ENCODE measurements at places on chromosomes 7 and 10.

DNA sequence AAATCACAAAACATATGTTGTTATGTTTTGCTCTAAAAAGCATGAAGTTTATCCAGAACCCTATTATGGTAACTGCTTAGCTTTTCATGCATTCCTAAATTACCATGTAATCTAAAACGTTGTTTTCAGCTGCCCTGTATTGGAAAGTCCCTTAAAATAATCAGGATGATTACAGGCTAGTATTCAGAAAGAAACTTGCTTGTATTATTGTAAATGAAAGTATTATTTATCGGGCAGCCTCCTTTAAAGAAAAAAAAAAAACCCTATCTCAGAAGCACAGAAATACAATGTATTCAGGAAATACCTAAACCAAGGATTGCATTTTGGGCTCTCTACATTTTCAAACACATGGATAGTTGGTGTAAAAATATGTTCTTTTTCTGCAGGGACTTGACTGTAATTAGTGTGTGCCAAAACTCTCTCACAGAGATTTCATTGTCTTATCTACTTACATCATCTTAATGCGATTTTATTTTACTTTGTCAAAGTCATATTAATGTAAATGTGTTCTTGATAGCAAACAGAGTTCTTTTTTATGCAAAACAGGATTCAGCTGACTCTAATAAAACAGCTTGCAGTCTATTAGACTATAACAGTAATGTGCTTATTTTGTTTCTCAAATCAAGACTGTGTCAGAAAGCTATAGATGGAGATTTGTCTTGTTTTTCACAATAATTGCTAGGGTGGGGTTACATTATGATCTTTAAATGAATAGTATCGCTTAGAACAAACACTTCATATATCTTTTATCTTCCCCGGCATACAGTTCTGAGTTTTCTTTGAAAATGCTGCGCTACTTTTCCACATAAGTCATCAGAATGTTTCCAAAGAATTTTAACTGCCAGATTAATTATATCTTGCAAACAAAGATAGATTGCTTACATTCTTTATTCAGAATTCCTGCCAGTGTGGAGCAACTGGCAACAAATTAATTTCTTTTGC, 65.3 kb upstream of the ARID5B start:
- DNase-seq = no peak

GRCh38 chr7:22486597-22486996, 13.4 kb downstream of the STEAP1B start:
- no peak for DNase-seq

DNA sequence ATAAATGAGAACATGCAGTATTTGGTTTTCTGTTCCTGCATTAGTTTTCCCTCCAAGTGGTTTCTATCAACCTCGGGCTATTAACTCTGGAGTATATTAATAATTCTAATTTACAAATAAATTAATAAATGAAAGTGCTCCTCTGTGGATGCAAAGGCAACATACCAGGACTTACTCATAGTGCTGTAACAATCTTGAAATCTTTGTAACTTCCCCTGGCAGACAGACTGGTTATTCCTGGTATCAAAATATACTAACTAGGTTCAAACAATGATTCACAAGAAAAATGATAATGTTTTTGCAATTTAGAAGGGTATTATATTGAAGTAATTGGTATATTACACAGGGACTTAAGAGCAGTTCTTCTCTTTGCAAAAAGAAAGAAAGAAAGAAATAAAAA, 177.2 kb downstream of the FANK1 start:
- no peak for DNase-seq

- DNase-seq = no peak
These were observed 843 bp downstream of the CFAP70 start for GRCh38 chr10:73357821-73358220.

GRCh38 chr7:73573276-73573675, 5.1 kb downstream of the TBL2 start:
- DNase-seq = no peak

GRCh38 chr7:71055504-71055903, 76.4 kb upstream of the GALNT17 start:
- DNase-seq = no peak

DNA sequence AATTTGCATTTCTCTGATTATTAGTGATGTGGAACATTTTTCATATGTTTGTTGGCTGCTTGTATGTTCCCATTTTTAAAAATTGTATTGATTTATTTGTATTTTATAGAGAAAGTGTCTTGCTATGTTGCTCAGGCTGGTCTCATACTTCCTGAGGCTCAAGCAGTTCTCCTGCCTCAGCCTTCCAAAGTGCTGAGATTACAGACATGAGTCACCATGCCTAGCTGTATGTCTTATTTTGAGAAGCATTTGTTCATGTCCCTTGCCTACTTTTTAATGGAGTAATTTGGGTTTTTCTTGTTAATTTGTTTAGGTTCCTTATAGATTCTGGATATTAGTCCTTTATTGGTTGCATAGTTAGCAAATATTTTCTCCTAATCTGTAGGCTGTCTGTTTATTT, 214.2 kb upstream of the KAT6B start:
- no peak for DNase-seq

GRCh38 chr10:73590881-73591799, at the start of gene USP54:
TSS of gene USP54 (minus strand) at chr10:73591342. CDS start at chr10:73575658, 15,684 bp downstream.
- DNase-seq = peak; percentile 77

- DNase-seq = no peak
These were observed 66.7 kb upstream of the PDK4 start for GRCh38 chr7:95662987-95663386.

GRCh38 chr10:18238870-18239485, 98.8 kb downstream of the CACNB2 start:
- peak; percentile 67 for DNase-seq

- DNase-seq = peak; percentile 73
These were observed at the start of gene SHTN1 for GRCh38 chr10:117005026-117005526. TSS of gene SHTN1 (minus strand) at chr10:117005187. CDS start at chr10:117005079, 108 bp downstream.

GRCh38 chr10:92832998-92833650, 15.2 kb upstream of the EXOC6 start:
- DNase-seq = no peak

DNA sequence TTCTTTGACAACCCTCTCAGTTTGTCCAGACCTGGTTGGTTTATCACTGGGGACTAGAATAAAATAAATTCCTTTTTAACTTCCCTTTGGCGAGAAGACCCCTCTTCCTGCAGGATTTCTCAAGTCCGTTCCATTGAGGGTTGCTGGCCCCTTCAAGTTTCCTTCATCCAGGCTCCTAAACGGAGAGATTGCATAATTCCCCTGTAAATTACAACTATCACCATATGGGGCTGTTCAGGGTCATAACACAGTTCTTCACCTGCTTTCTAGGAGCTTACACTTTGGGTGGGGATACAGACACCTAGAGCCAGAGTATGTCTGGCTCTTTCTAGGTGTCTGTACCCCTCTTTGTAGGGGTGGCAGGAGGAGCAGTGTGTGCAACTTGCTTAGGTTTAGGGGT, 3.3 kb upstream of the COPS6 start:
- DNase-seq = no peak

GRCh38 chr10:102517553-102517952, 13.8 kb downstream of the SUFU start:
- peak; percentile 68 for DNase-seq

GRCh38 chr7:42606193-42606905, 305.5 kb downstream of the C7orf25 start:
- peak; percentile 65 for DNase-seq

GRCh38 chr10:127470911-127471310, 78.2 kb upstream of the NPS start:
- DNase-seq = no peak

GRCh38 chr10:121942749-121943416, 15.1 kb upstream of the ATE1 start:
- peak; percentile 77 for DNase-seq

- no peak for DNase-seq
These were observed 547.4 kb downstream of the PTPRN2 start for GRCh38 chr7:158040199-158040598.

DNA sequence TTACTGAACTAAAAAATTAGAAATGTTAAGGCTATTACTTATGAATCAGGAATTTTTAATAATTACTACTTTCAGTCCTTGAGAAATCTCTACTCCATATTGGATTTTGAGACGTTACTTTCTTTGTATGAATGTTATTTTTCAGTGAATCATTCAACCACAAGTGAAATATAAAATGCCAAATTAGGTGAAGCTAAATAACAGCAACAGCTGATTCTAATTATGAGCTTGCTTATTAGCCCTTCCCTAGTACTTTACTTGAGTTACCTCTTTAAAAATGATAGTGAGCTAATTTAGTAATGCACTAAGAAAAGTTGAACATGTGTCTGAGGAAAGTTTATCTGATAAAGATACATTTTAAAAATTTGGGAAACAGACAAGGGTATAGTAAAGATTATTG, 51.4 kb downstream of the PCGF5 start:
- DNase-seq = peak; percentile 40

DNA sequence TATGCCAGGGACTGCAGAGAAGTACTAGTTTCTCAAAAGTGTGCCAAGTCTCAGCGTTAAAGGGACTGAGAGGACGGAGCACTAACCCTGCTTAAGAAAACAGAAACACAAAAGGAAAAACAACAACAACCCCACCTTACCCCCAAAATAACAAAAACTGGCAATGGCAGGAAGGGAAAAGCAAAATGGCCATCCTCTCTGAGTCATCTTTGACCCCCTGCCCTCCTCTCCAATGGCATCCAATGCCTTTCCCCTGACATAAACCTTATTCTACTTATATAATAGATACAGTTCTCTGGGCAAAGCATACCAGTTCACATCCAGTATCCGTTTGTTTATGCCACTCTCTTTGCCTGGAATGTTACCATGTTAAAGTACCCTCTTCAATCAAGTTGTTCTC, 1.6 kb downstream of the POLR1F start:
- DNase-seq = no peak

DNA sequence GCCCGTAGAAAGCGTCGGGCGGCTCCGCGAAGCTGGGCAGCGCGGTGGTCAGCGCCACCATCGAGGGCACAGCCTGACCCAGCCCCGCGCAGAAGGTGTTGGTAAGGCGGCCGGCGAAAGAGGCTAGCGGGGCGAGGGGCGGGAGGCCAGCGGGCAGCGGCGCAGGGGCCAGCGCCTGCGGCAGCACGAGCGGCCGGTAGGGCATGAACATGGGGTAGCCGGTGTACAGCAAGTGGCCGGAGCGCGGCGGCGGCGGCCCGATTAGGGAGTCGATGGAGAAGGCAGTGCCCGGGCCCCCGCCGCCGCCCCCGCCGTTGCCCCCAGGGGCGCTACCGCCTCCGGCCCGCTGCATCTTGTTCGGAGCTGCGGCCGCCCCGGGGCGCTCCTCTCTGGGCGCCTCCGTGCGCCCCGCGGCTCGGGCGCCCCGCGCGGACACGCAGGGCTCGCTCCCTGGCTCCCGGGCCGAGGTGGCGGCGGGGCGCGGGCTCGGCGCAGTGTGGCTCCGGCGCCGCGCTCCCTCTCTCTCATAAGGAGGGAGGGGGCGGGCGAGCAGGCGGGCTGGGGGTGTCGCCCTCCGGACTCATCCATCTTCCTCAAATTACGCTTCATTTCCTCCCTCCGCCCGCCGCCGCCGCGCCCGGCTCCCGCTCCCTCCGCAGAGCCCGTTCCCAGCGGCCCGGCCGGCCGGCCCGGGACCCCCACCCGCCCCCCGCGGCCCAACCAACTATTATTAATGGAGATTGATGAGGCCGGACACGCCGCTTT, at the start of gene GBX1:
TSS of gene GBX1 (minus strand) at position 498 of the 765 bp plus-strand sequence. CDS start at position 352, 146 bp downstream.
- DNase-seq = peak; percentile 49

DNA sequence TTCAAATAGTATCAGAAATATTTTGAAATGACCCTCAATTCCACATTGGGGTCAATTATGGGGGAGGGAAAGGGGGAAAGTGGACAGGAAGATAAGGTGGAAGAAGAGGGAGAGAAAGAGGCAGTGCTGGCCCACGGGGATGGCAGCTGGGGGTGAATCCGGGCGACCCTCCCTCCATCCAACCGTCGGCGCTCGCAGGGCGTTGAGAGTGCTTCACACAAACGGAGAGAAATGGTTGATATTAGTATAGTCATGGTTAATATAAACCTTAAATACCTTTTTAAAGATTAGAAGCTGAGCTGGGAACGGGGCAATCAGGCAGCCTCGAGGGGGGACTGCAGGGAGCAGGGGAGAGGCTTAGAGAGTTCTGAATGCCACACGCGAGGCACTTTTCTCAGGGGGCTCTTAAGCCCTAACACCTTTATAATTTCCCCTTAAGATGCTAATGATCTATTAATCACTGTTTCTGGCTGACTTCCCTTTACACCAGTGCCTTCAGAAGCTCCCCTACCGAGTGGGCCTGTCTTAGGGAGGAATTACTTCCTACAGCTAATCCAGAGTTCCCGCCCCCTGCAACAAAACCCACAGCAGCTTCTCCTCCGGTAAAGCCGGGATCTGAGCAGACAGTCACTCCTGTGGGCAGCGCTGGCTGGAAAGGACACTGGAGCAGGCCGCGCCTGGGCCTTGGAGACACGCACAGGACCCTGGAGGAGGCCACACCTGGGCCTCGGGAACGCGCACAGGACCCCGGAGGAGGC, 39.5 kb downstream of the PRKAG2 start:
- DNase-seq = no peak

GRCh38 chr10:13971601-13972475, 358.9 kb downstream of the FRMD4A start:
- DNase-seq = no peak

- DNase-seq = no peak
These were observed 53.0 kb downstream of the SPOCK2 start for GRCh38 chr10:72035252-72035887.

DNA sequence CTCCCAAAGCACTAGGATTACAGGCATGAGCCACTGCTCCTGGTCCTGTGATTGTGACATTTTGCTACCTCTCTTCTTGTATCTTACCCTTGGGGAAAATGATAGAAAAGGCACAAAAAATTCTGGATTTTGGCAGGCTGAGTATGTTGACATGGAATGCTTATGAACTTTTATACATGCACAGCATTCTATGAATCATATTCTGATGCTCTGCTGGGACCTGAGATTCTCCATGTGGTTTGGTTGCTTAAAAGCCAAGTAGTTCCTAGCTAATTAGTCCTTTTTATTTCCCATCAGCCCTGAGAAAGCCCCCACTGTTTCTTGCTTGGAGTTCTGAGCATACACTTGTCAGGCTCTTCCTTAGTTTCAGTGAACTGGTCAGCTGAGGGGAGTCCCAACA, 8.3 kb upstream of the KAZALD1 start:
- DNase-seq = peak; percentile 43

- no peak for DNase-seq
These were observed 23.4 kb upstream of the AKR1C3 start for GRCh38 chr10:5070648-5071410.

All from AG20443 (cell line).